ENCODE measurements at places on chromosomes 16 and 17.

DNA sequence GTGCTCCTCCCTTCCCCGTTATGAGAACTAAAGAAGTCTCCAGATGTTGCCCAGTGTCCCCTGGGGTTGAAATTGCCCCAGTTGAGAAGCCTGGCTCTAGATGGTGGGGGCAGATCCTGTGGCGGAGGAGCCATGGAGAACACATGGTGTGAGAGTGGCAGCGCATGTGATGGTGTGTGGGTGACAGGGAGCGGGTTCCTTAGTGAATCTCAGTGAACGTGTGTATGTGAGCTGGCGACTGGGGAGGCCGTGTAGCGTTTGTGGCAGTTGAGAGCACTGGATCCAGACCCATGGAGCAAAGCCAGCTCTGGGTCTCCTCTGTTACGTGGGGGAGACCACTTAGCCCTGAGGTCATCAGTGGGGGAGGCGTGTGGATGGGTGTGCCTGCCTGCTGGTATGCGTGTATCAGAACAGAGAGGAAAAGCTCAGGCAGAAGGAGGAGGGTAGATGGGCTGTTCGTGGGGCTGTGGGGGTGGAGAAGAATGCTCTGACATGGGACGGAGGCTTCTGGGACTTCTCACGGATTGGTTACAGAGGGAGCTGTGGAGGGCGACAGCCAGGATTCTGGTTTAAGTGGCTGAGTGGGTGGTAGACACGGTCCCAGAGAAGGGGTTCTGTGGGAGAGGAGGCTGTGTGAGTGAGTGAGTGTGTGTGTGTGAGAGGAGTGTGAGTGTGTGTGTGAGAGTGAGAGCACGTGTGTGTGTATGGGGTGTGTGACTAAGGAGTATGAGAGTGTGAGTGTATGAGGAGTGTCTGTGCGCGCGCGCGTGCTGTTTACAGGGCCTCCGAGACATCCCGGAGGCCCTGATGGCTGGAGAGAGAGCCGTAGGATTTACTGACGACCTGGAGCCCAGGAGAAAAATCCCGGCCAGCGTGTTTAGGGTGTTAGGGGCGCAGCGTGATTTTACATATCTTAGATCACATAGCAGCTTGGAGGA lies 193.8 kb downstream of the SNX29 start:
- DNase-seq: no peak

DNA sequence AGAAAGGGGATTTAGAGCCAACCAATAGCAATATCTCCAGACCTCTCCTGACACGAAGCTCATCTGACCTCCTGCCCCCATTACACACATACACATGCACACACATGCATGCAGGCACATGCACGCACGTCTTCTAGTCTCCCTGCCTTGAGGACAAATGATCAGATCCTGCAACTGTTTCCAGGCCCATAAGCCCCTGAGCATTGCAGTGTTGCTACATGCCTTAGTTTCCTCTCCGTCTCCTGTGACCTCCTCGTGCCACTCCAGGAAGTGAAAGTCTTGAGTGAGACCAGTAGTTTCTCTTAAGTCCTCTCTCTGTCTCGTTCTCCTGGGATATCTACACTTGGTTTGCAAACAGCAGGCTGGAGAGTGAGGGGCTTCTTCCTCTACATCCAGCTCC lies 8.2 kb downstream of the CIITA start:
- no peak for DNase-seq

- DNase-seq: no peak
Observed at GRCh38 chr17:48240562-48241130, 133.1 kb downstream of the SNX11 start.

- no peak for DNase-seq
Observed at GRCh38 chr16:14409563-14409962, 220.5 kb downstream of the PARN start.

GRCh38 chr16:50479771-50480170 lies 68.4 kb upstream of the NKD1 start:
- DNase-seq: no peak

- no peak for DNase-seq
Observed at GRCh38 chr16:80804526-80805383, at the start of gene CDYL2. TSS of gene CDYL2 (minus strand) at chr16:80804598. CDS start at chr16:80804173, 425 bp downstream.

DNA sequence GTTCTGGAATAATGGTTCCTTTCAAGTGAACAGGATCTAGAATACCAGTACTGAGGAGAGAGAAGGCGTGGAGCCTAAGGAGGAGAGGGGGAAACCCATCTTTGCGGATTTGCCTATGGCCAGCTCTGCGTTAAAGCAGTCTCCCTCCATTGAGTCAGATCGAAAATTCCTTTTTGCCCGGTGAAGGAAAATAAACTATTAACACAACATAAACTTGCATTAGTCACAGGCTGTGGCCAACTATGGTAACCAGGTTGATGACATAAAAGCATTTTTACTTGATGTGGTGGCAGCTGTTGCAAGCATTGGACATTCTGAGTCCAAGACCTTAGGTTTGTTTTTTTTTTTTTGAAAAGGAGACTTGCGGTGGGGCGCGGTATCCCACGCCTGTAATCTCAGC lies 8.9 kb downstream of the LDAF1 start:
- DNase-seq: no peak

- no peak for DNase-seq
Observed at GRCh38 chr17:75460295-75460694, 3.9 kb downstream of the TMEM94 start.

GRCh38 chr17:30212750-30213149 lies 22.7 kb downstream of the SLC6A4 start:
- no peak for DNase-seq

DNA sequence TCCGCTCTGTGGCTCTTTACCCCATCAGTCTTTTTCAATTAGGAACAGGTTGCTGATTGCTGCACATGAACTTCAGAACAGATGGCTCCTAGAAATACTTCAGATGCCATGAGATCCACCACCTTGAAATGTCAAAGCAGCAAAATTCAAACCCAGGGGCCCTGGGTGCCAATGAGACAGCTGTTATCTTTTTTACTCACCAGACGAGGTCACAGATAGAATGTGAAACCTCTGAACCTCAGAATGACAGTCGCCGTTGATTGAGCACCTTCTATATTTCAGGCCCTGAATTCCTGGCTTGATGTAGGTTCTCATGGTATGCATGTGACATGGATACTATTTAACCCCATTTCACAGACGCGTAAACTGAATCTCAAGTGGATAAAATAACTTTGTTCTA lies 63.0 kb downstream of the MAF start:
- no peak for DNase-seq

- no peak for DNase-seq
Observed at GRCh38 chr17:18968345-18968744, 16.4 kb downstream of the SLC5A10 start.

DNA sequence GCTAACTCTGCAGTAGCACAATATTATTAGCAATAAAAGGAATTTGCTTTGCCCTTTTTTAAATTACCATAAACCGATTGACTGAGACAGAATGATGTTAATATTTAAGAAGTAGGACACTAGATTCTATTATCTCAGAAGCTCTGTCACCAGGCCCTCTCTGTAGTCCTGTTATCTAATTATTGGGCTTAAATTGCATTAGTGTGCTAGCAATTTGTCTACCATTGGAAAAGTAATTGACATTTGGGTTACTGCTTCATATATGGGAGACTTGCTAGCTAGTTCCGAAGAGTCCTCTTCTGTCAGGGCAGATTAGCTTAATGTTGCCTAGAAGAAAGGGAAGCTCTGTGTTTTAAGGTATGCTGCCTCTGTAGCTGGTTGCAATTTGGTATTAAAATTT lies 1107.3 kb upstream of the EEF2KMT start:
- DNase-seq: no peak

- DNase-seq: no peak
Observed at GRCh38 chr16:54694651-54695050, 236.0 kb upstream of the IRX5 start.

GRCh38 chr16:73054125-73054484 lies 6.2 kb upstream of the ZFHX3 start:
- no peak for DNase-seq

DNA sequence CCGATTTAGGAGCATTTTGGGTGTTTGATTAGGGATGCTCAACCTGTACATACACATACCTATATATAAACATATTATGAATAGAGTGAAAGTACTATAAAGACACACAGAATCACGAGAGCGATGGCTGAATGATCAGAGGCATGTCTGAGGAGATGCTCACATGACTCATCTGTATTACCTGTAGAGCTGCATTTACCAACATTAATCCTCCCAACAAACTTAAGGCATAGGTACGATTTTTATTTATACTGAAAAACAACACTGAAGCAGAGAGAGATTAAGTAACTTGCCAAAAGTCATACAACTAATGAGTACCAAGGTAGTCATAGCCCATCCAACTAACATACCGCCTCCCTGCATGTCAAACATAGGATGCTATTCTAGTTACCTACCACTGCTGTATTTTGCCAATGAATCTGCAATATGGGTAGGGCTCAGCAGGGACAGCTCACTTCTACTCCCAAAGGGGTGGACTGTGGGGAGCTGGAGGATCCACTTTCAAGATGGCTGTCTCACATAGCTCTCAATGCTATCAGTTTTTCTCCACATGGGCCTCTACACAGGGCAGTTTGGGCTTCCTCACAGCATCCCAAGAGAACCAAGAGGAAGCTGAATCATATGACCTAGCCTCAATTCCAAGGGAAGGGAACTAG lies 7.3 kb downstream of the CYB5D1 start:
- DNase-seq: no peak

- no peak for DNase-seq
Observed at GRCh38 chr17:77892031-77892430, 66.5 kb upstream of the TNRC6C start.

GRCh38 chr16:50121721-50122445 lies 31.2 kb upstream of the TENT4B start:
- DNase-seq: peak; percentile 57

DNA sequence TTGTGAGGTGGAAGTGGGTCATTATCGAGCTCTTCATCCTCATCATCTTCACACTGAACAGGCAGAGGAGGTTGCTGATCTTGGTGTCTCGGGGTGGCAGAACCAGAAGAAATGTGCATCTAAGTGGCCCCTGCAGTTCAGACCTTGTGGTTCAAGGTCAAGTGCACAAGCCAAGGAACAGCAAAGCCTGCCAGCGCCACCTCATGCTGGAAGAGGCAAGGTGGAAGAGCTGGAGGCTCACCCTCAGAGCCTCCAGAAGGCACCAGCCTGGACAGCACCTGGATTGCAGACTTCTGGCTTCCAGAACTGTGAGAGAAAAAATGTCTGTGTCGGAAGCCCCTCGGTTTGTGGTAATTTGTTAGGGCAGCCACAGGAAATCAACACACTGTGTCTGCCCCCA lies 32.7 kb downstream of the IFT140 start:
- no peak for DNase-seq

DNA sequence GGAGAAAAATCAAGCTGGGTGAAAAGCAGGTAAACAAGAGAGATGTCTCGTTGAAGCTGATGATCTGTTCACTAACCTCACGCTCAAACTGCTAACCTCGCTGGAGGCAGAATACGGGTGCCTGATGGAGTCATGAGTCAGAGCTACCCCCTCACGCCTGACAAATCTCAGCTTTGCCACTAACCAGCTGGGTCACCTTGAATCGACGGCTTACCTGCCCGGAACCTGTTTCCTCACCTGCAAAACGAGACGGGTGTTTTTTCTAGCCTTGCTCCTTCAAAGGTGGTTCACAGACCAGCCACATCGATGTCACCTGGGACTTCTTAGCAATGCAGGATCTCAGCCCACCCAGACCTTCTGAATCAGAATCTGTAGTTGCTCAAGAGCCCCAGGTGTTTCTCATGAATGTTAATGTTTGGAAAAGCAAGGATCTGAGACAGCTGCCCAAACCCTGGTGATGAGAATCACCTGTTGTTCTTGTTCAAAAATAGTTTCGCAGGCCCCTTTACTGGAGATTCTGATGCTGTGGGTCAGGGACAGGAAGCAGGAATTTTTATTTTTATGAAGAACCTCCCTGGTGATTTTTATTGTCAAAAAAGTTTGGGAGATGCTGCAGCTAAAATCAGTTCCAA lies 56.9 kb downstream of the MARCHF10 start:
- no peak for DNase-seq

- DNase-seq: no peak
Observed at GRCh38 chr17:81924557-81925532, 2.7 kb downstream of the MAFG start.

DNA sequence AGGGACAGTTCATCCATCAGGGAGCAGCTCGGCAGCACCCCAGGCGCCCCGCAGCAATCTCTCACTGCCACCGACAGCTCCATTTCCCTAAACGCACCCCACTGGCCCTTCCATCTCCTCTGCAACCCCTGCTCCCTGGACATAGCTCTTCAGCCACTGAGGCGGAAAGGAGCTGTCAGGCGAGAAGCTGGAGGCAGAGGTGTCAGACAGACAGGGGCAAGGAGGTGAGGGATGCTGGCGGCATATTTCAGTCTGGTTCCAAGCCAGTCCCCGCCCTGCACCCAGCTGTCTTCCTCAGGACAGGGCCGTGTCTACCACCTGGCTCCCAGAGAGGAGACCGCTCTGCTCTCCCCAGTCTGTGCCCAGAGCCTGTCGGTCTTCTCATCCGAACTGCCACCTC lies 9.7 kb downstream of the ACLY start:
- DNase-seq: no peak

DNA sequence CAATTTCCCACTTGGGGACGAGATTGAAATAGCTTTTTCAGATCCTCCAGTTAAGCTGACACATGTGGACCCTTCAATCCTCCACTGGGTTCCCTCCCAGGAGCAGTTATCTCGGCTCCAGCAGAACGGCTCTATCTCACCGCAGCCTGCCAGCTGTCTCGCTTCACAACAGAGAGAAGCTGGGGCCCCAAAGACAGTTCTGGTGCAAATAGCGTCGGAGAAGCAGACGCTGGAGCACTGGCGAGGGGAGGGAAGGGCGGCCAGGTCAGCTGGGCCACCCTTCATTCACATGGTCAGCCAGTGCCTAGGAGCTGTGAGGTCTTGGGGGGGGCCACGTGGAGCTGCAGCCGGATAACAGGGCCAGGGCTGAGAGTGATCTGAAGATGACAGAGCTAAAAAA lies 141.3 kb upstream of the SDK2 start:
- no peak for DNase-seq
